ENCODE measurements at places on chromosomes 2 and 18. TPM values are rescaled to one million over a fixed set of nuclear protein-coding genes. Genes with fewer than 3 reads are reported as not detected.
A peak's percentile ranks its signal among the peaks of the same experiment; 100 is the strongest.

The CXCR2 gene
- total RNA-seq = 52.6 TPM

The TEKT4 gene
- total RNA-seq = not detected

The CIDEA gene
- not detected for total RNA-seq

The LHCGR gene
- total RNA-seq = not detected

The CNDP1 gene
- 0.36 TPM for total RNA-seq

The GAL3ST2 gene
- not detected for total RNA-seq

The ACKR3 gene
- 86.8 TPM for total RNA-seq

DNA sequence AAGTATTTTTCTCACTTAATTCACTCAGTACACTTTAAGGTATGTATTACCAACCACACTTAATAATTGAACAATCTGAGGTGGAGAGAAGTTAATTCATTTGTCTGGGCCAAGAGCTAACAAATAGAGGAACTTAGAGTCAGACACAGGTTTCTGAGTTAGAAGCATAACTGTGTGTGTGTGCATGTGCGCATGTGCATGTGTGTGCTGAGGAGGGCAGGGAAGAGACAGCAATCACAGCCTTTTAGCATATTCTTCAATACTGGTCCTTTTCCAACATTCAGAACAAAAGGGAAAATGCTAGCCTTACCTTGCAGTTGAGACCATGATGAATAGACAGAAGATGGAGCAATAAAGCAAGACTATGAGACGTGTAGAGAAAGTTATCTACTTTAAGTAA is 136.2 kb upstream of the ATP5MC3 start:
- DNase-seq = no peak

DNA sequence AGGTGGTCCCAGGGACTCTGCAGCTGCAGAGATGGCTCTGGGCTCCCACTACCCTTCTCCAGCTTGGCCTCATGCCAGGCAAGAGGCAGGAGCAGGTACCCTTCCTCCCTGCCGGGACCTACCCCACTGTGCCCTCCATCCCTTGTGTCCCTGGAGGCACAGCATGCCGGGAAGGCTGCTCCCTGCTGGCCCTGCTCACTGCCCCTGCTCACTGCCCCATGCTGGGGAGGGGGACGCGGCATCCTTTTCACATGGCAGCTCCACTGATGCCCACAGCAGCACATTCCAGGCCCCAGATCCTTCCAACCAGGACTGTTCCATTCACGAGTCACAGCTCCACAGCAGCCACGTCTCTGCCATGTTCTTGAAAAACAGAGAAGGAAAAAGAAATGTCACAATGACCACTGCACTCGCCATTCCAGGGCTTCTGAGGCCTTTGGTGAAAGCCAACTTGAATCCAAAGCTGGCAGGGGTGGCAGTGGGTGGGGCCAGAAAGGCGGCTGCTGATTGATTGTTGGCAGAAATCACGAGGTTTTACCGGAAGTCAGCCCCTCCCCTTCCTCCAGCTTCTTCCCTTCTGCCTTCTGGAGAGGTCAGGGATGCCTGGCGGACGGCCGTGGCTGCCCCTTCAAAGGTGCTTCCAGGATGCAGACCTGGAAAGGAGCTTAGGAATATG is 268.0 kb downstream of the CYP26B1 start:
- no peak for DNase-seq

- DNase-seq = no peak
These were observed 137.6 kb downstream of the WDSUB1 start for GRCh38 chr2:159148901-159149300.

DNA sequence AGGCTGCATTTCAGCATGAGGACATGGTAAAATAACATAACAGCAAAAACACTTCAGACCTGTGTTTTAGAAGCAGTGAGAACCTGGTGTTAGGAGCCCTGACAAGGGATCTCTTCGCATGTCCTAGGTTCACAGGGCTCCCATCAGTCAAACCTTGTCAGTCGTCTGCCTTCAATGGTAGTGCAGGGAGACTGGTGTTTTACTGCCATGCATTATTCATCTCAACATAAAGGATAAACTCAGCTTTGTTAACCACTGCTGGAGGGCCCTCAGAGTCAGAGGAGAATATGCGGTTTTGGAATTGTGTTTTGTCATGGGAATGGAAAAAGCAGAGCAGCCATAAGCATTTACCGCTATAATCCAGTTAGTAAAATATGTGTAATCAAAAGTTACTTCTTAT is 275.9 kb upstream of the GCFC2 start:
- DNase-seq = no peak

DNA sequence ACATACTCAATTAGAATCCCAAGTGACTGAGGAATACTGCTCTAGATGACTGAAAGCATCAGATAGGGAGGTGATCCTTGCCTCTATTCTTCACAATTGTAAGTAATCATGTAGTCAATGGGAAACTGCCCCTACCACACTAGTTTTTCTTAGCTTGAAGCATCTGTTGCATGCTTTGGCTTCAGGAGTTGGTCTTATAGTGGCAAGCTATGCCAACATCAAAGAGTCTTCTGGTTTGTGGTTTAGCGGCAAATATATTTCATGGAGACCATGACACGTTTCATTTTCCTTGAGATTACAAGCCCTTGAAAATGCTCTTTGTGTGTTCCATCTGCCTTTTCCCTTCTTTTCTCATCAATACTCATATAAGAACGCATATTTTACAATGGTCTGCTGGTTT is 12.9 kb downstream of the DCC start:
- DNase-seq = no peak

DNA sequence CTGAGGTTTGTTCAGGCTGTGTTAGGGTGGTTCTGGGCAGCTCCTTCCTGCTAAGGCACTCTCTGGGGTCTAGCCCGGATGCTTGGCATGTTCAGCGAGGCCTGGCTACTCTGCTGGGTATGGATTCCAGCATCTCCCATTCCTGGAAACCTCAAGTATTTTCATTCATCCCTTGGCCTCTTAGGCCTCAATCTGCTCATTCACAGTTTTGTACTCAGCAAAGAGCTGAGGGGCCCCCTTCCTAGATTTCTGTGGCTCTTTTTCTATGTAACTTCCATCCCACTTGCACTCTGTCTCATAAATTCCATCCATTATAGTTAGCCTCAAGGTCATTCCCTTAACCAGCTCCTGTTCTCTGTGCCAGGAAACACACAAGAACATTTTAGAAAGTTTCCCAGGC is 798.8 kb upstream of the HS6ST1 start:
- DNase-seq = no peak

GRCh38 chr2:167764772-167765341 is 482.5 kb downstream of the STK39 start:
- no peak for DNase-seq

GRCh38 chr2:120815292-120815691 is 79.6 kb downstream of the GLI2 start:
- DNase-seq = peak; percentile 69

DNA sequence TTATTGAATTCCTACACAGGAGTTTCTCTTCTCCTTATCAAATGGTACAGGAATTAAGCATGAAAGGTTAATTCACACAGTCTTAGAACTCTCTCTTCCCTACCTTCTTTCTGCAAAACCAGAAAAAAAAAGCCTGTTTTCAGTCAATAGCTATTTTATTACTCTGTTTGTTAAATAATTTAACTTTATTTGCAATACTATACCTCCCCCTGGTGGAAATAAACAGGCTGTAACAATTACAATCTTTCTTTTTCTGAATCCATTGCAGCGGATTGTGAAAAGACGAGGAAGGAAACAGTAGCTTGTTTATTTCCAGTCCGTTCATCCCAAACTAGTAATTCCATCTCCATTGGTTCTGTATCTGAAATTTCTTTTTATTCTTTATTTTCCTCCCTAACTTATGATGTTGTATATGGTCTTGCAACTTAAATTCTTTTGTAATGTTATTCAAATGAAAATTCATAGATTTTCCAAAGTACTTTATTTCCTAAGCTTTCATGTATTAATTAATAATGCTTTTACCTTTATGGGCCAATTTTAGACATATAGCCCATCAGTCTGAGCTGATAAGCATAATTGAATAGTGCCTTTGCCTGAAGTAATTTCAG is 165.2 kb downstream of the SH3BP4 start:
- no peak for DNase-seq

DNA sequence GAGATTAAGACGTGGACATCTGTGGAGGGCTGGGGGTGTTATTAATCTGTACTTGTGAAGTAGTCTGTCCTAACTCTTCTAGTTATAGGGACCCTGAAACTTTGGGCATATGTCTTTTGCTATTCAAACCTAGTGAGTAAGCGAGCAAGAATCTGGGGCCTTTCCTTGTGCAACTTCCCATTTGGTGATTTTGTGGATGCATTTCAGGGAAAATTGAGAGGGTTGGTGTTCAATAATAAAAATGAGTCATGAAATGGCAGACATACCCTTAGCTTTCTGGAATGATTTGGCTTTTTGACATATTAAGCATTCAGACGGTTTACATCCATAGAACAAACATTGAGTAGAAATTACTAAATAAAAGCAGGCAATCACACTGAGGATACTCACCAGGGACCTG is 17.0 kb downstream of the COL4A4 start:
- DNase-seq = no peak

GRCh38 chr2:121818546-121818945 is 63.1 kb downstream of the TSN start:
- no peak for DNase-seq

DNA sequence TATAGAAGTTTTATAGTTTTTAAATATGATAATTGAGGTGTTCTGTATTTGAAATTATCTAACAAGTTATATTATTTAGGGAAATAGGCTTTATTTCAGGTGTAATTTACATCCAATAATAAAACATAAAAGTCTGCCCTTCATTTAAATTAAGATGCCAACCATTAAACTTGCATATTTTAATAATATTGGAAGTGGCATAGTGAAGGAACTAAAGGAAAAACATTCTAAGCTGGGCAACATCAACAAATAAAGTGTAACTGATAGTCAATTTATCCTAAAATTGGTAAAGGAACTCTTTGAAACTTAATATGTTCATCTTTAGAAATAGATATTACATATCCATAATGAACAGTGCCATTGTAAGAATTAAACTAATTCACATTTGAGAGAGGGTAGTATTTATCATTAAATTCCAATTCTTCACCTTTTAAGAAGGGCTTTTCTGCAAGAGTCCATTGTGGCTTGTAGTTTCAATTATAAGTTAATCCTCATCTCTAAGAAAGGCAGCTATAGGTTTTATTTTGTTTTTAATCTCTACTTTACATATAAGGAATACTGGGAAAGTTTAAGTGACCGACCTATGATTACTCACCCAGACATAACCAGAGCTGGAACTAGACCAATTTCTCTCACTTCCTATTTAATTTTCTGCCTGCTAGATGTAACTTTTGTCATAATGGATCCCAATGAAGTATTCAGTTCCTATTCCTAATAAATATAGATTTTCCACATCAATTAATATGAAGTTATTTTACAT is 401.6 kb downstream of the XIRP2 start:
- DNase-seq = no peak

DNA sequence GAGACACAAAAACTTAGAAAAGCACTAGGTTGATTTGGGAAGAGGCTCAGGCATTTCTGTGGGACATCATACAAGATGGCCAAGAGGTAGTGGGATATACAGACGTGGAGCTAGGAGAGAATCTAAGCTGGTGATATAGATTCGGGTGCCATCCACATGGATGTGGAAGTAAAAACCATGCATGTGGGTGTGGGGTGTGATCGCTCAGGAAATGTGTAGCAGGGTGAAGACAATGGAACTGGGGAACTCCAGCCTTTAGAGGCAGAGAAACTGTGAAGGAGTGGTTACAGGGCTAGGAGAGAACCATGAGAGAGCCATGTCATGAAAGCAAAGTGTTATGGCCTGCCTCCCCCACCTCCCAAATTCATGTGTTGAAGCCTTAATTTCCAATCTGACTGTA is 43.0 kb upstream of the CTLA4 start:
- DNase-seq = no peak

DNA sequence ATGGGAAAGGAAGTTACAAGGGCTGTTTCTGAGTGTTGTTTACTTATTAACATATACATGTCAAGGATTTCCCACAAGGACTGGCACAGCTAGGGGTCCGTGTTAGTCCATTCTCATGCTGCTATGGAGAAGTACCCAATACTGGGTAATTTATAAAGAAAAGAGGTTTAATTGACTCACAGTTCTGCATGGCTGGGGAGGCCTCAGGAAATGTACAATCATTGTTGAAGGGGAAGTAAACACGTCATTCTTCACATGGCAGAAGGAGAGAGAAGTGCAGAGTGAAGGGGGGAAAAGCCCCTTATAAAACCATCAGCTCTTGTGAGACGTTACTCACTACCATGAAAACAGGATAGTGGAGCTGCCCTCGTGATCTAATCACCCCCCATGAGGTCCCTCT is 128.9 kb upstream of the CELF4 start:
- DNase-seq = no peak

DNA sequence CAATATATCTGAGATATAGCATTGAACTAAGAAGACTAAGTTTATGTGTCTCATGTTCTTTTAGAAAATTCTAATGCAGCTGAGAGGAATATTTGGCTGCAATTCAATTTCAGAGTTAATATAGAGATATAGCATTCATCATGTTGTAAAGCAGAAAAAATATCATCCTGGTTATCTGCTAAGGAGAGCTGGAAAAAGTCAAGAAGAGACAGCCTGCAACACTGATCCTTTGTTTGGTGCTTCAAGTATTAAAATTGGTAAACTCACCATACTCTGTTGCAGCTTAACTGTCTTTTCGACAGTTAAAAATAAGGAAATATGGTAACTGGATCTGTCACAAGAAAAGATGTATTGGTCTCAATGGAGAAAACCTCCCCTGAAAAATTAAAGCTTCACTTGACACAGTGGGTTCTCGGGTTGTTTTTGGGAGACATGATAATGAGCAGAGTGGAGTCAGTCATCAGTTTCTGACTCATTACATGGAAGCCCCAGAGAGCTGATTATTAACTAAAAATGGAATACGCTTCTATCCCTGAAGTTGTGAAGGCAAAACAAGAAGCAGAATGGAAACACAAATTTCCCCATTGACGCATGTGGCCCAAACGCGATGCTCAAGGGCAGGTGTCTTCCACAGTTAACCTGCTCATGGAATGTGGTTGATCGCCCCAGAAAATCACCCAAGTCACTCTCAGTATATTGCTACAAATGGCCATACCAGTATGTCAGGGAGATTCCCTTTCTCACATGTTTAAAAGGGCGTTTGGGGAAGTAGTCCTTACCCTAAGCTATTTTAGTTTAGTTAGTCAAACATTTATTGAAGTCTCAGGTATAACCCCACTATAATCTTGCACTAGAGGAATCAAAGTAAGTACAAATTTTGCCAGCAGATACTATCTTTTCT is 8.2 kb downstream of the BCL2 start:
- DNase-seq = no peak

DNA sequence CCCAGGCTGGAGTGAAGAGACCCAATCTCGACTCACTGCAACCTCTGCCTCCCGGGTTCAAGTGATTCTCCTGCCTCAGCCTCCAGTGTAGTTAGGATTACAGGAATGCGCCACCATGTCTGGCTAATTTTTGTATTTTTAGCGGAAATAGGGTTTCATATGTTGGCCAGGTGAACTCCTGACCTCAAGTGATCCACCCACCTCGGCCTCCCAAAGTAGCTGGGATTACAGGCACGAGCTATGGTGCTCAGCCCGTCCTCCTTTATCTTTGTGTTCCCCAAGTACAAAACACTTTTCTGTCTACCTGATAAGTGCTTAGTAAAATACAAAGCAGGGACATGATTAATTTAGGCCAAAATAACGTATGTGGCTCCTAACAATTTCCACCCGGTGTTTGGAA is 91.2 kb upstream of the STK17B start:
- DNase-seq = no peak

- no peak for DNase-seq
These were observed 198.6 kb downstream of the MEMO1 start for GRCh38 chr2:31812051-31812798.

Measured in spleen (tissue), 13 donors.